ENCODE measurements at places on chromosomes 4 and X.

DNA sequence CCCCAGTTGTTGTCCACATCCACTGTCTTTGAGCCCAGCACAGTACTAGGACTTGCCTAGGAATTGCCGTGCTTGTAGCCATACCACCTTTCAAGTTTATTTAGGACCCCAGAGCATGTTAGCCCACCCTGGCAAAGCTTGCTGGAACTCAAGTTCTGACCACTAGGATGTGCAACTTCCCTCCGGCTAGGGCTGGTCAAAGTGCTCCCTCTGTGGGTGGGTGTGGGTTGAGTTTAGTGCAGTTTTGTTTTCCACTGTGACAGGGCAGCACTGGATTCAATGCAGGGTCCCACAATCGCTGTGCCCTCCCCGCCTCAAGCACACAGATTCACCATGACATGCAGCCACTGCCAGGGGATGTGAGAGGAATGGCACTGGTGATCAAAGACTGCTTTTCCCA lies 96.0 kb downstream of the RASGEF1B start:
- DNase-seq = no peak

GRCh38 chr4:126071346-126072333 lies 756.9 kb downstream of the FAT4 start:
- DNase-seq = no peak

DNA sequence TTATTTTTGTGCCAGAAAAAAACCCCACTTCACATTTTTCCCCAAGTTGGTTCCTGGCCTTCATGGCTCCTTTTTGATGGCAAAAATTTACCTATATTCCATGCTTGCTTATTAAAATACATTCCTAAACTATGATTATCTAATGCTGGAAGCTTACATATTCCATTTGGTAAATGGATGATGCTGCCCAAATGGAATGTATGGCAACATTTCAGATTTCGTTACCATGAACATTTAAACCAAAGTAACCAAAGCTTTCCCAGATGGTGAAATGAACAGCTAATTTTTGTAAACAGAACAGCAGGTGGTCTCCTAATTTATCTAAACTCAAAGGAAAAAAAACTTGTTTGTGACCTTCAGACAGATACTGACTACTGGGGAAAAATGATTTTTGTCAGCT lies 110.8 kb upstream of the TEX13A start:
- DNase-seq = no peak

GRCh38 chr4:7514789-7515188 lies 80.1 kb upstream of the PSAPL1 start:
- DNase-seq = no peak

GRCh38 chr4:2249526-2250356 lies 7.8 kb upstream of the HAUS3 start:
- DNase-seq = peak; percentile 0

- no peak for DNase-seq
These were observed 41.9 kb downstream of the MAMLD1 start for GRCh38 chrX:150405006-150405405.

GRCh38 chr4:113943863-113944262 lies 35.6 kb downstream of the ARSJ start:
- DNase-seq = no peak

- DNase-seq = no peak
These were observed 29.7 kb downstream of the OFD1 start for GRCh38 chrX:13764281-13764680.

DNA sequence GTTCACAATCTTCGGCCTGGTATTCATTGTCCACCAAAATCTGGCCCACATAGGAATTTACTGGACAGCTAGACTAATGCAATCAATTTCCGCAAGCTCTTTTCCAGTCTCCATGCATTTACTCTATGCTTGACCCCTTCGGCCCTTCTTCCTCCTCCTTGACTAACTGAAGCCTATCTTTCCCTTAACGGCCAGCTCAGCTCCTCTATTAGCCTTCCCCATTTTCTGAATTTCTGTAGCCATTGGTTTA lies 1.2 kb upstream of the PHKA2 start:
- DNase-seq = no peak

DNA sequence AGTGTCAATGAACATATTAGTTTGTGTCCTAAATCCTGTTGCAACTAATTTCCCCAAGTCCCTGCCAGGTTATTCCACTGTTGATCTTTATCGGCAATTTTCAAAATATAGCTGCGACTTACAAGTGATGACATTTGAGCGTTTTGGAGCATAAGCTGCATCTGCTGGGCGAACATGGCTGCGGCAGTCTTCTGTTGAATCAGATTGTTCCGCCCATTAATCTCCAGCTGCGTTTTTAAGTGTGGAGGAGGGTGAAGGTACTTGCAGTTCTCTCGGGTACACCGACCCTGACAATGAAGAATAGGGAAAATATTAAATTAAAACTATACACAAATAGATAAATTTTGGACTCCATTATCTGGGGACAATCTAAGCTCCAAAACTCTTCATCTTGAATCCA lies 82.7 kb downstream of the MBNL3 start:
- no peak for DNase-seq

GRCh38 chr4:137738375-137738990 lies 206.2 kb upstream of the PCDH18 start:
- no peak for DNase-seq

GRCh38 chr4:129218897-129219296 lies 122.9 kb downstream of the C4orf33 start:
- no peak for DNase-seq

- no peak for DNase-seq
These were observed 1454.1 kb downstream of the PCDH19 start for GRCh38 chrX:98956014-98956413.

- DNase-seq = no peak
These were observed 17.0 kb downstream of the TSPAN5 start for GRCh38 chr4:98641376-98641775.

- DNase-seq = no peak
These were observed 1568.7 kb downstream of the RPA4 start for GRCh38 chrX:98452456-98452855.

DNA sequence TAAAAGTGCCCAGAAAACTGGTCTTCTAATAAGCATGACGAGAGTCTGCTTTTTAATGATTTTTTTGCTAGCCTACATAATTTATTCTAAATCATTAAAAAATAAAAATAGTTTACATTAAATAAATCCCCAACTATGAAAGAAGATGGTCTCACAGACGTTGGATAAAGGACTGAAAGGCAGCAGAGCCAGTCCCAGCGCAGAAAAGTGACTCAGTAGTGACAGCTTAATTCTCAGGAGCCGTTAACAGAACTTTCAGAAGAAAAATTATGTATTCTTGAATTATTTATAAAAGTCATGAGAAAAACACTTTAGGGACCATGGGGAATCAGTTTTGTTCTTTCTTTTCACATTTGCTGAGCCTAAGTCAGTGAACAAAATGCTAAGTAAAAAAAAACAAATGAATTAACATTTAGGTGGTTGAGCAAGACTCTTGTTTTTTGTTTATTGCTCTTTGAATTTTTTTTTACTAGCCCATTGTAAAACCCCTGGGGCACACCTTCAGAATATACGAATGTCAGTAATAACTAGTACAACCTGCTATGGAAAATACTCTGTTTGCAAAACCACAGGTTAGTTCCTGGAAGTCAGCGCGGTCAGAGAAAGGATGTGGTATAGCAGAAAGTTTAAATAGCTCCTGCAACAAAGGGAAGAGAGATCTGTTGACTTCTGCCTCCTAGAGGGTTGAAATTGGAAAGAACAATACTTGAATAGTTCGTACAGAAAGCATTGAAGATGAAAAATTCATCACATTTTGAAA lies 50.4 kb upstream of the CCDC160 start:
- DNase-seq = no peak

DNA sequence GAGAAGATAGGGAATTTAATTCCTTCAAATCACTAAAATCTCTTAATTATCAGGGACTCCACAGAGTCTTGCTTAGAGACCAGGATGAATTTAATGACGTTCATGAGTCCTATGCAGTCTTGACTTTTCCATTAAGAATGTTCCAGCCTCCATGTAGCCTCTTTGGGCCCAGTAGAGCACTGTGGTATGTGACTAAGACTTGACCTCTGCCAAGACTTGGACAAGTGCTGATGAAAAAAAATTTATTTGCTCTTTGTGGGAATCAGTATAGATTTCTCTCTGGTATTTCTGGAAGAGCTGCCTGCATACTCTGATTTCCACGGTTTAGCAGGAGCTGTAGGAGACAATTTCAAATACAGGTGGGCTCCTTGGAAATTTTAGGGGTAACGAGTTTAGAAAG lies 40.6 kb downstream of the CHRDL1 start:
- DNase-seq = no peak

- DNase-seq = no peak
These were observed 621.8 kb downstream of the TMA16 start for GRCh38 chr4:164116286-164116685.

GRCh38 chr4:171644430-171645057 lies 168.7 kb upstream of the GALNTL6 start:
- DNase-seq = no peak

DNA sequence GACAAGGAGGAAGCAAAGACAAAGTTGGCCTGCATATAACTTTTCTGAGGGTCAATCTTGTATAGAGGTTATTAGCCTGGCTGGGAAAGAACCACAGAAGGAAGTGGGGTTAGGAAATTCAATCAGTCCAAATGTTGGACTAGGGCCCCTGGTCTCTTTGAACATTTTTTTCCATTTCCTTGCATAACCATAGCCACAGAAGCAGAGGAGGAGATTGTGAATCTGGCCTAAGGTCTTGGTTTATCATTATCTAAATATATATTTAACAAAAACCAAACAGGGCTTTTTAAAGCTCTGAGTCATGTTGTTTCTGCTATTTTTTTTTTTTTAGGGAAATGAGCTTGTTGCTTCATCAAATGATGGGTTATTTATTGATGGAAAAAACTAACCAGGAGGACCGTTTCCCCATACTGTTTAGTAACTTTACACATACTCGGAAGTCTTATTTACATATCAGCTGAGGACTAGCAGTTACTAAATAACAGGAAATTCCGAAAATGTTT lies 97.7 kb upstream of the ACSL4 start:
- no peak for DNase-seq

DNA sequence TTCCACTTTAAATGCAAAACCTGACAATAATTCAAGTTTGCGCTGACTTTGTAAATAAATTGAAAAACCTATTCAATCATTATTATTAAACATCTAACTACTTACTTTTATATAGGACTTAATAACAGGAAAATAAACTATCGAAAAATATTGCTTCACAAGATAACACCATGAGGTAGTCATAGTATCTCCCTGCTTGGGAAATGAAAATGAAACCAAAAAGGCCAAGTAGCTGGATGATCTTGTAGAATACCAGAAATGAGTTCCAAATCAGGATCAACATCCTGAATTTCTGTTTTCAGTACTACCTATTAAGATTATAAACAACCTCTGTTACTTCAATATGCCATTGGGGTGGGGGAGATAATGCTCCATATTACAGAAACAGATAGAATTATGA lies 58.9 kb downstream of the CHIC2 start:
- no peak for DNase-seq

GRCh38 chr4:128162434-128162833 lies 101.3 kb downstream of the LARP1B start:
- no peak for DNase-seq

GRCh38 chr4:84631573-84631972 lies 48.6 kb downstream of the CDS1 start:
- DNase-seq = no peak

DNA sequence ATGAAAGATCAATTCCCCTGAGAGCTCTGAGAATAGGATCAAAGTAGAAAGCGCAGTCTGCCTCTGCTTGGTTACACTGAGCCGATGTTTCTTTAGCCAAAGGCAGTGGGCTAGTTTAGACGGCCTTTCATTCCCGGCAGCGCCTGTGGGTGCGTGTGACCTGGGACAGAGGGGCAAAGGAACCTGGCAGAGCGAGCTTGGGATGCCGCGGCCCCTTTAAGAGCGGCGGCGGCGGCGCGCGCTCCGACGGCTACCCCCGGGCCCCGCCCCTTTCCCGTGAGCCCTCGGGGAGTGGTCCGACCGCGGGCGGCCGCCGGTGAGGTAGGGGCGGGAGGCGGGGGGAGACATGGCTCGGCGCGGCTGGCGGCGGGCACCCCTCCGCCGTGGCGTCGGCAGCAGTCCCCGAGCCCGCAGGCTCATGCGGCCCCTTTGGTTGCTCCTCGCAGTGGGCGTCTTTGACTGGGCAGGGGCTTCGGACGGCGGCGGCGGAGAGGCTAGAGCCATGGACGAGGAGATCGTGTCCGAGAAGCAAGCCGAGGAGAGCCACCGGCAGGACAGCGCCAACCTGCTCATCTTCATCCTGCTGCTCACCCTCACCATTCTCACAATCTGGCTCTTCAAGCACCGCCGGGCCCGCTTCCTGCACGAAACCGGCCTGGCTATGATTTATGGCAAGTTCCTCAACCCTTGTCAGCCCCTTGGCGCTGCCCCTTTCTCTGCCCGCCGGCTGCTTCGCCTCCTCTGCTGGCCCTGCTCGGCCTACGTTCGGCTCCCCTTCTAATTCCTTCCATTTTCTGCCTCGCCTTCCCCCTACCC lies at the start of gene SLC9A6:
Gene SLC9A6 (plus strand): TSS at position 279 of the 816 bp plus-strand sequence. CDS start 224 bp downstream, at position 503.
- peak; percentile 57 for DNase-seq

- no peak for DNase-seq
These were observed 273.9 kb downstream of the BCOR start for GRCh38 chrX:39823854-39824253.

DNA sequence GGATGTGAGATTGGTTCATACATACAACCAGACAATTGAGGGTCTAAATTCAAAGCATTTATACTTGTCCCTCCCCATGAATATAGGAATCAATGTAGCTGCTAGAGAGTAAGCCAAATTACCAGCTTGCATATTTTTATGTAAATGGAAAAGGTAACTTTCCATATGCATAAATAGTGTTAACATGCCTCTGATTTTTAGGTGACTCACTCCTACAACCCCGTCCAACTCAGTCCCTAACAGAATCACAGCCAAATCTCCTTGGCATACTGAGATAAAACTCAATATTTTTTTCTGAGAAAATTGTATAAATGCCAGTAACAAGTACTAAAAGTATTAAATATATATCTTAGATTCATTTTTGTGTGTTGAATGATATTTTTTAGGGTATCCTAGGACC lies 67.2 kb downstream of the INPP4B start:
- DNase-seq = no peak

- DNase-seq = no peak
These were observed 12.9 kb upstream of the SMPX start for GRCh38 chrX:21770631-21771321.

DNA sequence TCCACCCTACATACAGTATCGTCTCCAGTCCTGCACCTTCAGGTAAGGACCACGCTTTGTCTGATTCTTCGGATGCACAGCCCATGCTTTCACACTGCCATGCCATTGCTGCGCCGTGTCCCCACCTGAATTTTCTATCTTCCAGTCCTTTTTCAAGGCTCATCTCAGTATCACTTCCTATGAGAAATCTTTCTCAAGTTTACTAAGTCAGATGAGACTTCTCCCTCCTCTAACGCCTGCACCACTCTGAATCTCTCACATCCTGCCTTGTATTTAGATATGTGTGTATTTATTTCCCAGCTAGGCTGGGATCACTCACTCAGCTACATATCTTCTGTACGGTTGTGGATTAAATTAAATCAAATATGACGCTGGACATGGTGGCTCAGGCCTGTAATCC lies 116.8 kb downstream of the SMIM20 start:
- no peak for DNase-seq

Data from activated T-helper 1 cell treated with anti-CD3 and anti-CD28 coated beads, Interleukin-2, amount 50 U/mL, for 16 hours (primary cell).